ENCODE measurements at places on chromosomes 2 and 18.

- no peak for DNase-seq
Observed at GRCh38 chr2:67242456-67242855, 154.7 kb upstream of the ETAA1 start.

DNA sequence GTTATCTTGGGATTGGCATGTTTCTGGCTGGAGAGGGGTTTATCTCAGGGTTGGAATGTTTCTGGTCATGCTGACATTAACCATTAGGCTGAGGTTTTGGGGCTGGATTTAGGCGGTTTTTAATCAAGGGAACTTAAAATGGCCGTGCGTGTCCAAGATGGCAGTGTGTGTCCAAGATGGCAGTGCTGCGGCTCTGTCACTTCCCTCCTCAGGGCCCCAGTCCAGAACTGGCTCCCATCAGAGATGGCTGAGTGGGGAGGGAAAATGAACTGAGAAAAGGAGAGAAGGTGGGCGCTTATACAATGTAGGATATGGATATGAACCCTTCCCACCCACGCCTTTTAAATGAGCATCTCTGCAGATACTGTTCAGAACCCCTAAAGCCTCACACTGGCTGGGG lies 175.5 kb upstream of the MYT1L start:
- no peak for DNase-seq

DNA sequence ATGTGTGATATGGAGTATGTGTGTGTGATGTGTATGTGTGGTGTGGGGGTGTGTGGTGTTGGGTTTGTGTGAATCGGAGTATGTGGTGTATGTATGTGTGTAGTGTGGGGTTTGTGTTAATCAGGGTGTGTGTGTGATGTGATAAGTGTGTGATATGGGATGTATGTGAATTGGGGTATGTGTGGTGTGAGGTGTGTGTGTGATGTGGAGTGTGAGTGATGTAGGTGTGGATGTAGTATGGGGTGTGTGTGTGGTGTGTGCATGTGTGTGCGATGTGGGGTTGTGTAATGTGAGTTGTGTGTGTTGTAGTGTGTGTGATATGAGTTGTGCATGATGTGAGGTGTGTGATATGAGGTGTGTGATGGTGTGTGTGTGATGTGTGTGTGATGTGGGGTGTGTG lies 54.4 kb downstream of the TWIST2 start:
- DNase-seq: no peak

- DNase-seq: no peak
Observed at GRCh38 chr2:43944915-43945314, 50.9 kb downstream of the LRPPRC start.

DNA sequence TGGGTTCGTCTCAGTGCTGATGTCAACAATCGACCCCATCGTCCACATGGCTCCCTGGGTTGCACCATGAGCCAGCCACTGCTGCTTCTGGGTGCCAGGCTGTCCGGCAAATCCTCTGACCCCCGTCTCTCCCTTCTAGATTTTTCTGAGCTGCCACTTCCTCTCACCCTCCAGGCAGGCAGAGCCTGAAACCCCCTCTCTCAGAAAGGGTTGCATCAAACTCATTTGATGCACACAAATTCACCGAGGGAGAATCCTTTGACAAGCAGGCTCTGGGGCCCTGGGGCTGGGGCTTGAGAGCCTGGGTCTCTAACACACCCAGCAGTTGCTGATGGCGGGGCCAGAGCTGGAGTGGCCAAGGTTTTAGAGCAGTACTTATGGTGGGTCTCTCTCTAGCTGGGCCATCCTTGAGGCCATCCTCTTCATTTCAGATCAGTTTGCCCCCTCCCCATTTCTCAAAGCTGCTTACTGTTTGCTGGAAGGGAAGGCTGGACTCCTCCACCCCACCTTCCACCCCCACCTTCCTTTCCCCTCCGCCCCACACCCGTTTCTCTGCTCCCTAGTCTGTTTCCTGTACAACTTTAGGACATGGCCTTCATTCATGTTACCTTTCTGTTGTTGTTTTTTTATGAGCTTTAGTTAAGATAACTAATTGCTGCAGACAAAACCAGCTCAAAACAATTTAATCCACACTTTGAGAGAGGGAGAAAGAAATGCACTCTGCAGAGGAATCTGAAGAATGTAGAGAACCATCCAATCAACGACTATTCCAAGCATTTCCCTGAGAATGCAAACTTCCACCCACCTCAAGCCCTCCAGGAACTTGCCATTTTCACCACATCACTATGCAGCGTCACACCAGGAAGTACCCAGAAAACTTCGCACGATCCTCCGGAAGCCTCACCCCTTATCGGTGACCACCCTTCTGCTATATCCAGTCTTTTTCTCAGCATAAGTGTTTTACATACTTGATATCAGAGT lies 69.5 kb downstream of the ARL4C start:
- DNase-seq: no peak

DNA sequence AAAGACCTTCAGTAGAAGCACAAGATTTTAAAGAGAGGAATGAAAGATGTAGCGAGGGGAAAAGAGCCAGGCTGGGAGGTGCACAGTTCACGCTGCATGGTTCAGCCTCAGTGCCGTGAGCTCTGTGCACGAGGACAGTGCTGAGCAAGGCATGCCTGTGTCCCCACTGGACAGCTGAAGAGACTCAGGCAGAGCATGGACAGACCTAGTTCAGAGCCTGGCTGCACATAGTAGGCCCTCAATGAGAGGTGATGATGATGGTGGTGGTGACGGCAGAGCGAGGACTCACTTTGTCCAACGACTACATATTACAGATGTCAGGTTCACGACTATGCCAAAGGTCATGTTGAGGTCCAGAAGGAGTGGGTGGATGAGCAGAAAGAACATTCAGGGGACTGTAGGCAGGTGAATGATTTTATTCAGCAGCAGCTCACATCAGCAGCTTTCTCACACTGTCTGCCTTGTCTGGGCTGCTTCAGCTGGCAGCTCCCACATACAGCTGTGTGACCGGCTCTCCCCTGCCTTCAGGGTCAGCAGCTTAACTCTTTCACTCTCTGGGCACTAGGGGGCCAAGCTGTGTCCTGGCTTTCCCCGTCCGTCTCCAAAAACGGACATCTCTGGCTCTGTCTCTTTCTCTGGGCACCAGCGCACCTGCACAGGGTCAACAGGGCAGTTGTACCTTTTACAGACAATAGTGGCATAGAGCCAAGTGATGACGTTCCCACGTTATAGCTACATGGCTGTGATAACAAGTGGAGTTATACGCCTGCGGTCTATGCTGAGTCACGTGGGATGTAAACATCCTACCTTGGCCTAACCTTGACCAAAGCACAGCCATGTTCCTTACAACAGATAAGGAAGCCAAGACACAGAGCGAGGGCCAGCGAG lies 128.8 kb upstream of the MSH6 start:
- DNase-seq: peak; percentile 19

GRCh38 chr2:219453671-219454590 lies 19.3 kb downstream of the SPEG start:
- no peak for DNase-seq

GRCh38 chr2:155223781-155224406 lies 525.4 kb downstream of the KCNJ3 start:
- no peak for DNase-seq

GRCh38 chr2:23330214-23330613 lies 54.8 kb upstream of the KLHL29 start:
- DNase-seq: peak; percentile 33

DNA sequence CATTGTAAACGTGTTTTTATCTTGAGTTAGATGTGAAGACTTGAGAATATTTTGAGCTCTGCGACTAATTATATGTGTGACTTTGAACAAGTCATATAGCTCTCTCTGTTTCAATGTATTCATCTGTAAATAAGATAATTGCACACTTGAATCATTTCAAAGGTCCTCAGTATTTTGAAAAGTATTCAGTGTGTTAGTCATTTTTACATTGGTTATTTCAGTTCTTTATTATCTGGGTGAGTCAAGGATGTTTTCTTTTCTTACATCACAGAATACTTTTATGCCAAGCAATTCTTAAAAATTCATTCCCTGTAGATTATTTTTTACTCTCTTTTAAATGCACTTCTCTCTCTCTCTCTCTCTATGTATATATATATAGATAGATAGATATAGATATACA lies 1098.0 kb upstream of the ZEB2 start:
- DNase-seq: no peak

DNA sequence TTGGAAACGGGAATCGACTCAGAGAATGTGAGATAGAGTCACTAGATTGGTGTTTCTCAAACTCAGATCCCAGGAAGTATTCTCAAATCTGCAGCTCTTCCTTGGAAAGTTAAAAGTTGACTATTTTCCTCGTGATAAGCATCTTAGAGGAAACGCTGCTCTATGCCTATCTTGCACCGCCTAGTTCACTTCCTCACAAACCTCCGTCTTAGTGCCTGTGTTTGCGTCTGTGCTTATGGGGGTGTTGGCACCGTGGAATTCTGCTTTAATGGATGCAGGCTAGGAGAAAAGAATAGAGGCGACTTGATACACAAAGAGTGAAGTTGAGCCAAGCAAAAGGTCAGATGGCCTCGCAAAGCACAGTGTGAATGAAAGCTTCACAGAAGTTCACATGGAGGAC lies 255.3 kb upstream of the ID2 start:
- DNase-seq: no peak

DNA sequence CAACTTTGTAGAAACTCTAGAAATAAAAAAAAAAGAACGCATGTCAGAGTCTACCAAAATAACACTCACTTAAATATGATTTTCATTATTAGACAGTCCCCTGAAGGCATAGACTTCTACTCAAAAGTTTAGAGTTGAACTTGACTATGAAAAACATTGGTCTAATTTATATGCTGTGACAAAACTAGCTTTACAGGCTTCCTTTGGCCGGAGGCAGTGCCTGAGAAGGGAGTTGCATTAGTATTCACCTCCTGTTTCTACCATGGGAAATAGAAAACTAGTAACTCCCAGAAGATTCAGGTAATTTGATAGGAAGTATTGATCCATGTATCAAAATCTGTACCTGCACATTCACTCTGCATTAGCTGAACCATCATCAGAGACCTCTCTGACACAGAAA lies 163.4 kb upstream of the NOSTRIN start:
- no peak for DNase-seq

DNA sequence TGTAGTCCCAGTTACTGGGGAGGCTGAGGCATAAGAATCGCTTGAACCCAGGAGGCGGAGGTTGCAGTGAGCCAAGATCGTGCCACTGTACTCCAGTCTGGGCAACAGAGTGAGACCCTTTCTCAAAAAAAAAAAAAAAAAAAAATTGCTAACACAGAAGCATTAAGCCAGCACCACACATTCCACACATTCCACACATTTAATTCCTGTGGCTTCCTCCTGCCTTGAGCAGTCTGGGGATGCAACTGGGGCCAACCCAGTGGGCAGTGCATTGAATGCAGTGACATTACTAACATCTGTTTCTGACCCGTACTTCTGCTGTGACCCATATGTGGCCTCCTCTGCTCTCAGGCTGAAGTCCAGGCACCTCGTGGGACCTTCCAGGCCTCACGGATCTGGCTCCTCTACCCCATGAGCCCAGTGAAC lies 107.0 kb downstream of the BCL2L11 start:
- no peak for DNase-seq

GRCh38 chr18:50312296-50313030 lies 25.0 kb upstream of the CXXC1 start:
- DNase-seq: no peak

DNA sequence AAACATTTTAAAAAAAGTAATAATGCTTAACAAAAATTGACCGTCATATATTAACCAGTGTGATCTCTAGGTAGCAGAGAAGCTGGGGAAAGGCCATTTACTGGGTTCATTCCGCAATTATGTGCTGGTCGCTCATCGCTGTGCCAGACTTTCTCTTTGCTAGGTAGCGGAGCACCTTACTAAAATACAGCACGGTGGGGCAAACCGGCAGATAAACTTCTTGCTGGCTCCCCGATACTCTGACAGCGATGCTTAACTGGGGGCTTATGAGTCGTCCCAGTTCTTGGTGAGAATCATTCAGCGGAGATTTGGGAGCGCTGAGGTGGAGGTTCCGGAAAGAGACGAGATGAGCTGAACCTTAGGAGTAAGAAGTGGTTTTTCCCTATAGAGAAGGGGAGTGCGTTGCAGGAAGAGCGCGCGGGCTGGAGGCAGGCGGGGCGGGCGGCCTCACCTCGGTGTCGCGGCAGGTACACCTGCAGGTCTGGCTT lies 605 bp downstream of the C2orf68 start:
- no peak for DNase-seq

- DNase-seq: no peak
Observed at GRCh38 chr2:74566076-74566753, 11.7 kb downstream of the DOK1 start.

GRCh38 chr2:201269764-201270163 lies 9.4 kb downstream of the CASP8 start:
- no peak for DNase-seq

DNA sequence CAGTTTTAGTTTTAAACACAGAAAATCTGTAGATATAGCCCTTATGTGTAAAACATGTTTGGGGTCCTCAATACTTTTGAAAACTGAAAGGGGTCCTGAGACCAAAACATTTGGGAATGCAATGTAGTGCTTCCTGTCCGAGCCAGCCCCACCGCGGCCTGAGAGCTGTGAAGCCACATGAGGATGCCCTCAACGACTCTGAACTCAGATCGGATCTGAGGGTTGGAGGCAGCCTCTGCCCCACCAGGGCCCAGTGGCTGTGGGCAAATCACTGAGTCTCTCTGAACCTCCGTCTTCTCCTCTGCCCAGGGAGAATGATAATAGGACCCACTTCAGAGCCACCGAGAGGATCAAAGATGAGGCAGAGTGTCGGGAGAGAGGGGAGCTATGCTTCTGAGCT lies 33.4 kb upstream of the HPCAL1 start:
- DNase-seq: no peak

GRCh38 chr2:214960677-214961076 lies 151.2 kb upstream of the BARD1 start:
- DNase-seq: no peak

- DNase-seq: no peak
Observed at GRCh38 chr2:2930841-2931240, 446.8 kb downstream of the EIPR1 start.

DNA sequence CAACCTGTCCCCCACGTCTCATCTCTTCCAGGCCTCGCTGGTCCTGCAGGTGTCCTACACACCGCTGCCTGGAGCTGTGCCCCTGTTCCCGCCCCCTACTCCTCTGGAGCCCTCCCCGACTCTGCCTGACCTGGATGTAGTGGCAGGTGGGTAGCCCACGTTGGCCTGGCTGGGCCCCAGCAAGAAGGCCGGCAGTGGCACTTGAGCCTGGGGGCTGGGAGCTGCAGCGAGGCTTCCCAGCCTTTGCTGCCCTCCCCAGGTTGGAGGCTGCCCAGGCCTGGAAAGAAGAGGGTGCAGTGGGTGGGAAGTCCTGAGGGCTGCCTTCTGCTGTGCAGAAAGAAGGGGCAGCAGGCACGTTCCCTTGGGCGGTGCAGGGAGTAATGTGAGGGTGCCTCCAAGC lies 58.4 kb downstream of the DYSF start:
- DNase-seq: no peak

- no peak for DNase-seq
Observed at GRCh38 chr2:181985632-181986205, at the start of gene PPP1R1C. Gene PPP1R1C, plus strand, starts transcription at chr2:181985853. Its CDS starts 258 bp downstream, at chr2:181986111.

GRCh38 chr2:49567811-49568600 lies 413.7 kb upstream of the FSHR start:
- no peak for DNase-seq
